ENCODE measurements at places on chromosomes 4 and X.
A peak's percentile ranks its signal among the peaks of the same experiment; 100 is the strongest.

- DNase-seq: no peak
These were observed 42.7 kb upstream of the DDX3X start for GRCh38 chrX:41291309-41291708.

DNA sequence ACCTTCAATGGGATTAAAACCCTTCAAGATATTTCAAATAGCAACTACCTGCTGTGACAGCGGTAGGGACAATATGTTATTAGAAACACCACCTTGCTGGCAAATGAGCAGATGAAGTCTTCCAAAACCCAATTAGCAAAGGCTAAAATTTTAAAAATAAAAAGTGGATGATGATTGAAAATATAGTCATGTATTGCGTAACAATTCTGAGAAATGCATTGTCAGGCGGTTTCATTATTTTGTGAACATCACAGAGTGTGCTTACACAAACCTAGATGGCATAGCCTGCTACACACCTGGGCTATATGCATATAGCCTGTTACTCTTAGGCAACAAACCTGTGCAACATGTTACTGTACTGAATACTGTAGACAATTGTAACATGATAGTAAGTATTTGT, 91.2 kb upstream of the ANXA3 start:
- DNase-seq: no peak

DNA sequence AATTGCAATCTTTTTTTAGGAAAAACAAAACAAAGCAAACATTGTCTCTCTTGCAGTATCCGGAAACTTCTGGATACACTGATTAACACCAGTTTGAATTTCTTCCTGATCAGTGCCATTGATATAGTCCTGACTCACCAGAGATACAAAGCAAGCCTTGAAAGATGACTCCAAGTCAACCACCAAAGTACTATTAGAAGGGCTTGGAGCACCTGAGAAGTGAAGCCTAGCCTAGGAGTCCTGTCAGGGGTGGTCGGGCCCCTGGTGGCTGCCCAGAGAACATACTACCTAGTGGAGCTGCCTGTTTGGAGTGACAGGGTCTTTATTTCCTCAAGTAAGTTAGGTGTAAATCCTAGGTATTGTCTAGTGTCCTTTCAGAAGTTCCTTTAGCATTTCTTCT, 593.2 kb downstream of the ZNF674 start:
- no peak for DNase-seq

DNA sequence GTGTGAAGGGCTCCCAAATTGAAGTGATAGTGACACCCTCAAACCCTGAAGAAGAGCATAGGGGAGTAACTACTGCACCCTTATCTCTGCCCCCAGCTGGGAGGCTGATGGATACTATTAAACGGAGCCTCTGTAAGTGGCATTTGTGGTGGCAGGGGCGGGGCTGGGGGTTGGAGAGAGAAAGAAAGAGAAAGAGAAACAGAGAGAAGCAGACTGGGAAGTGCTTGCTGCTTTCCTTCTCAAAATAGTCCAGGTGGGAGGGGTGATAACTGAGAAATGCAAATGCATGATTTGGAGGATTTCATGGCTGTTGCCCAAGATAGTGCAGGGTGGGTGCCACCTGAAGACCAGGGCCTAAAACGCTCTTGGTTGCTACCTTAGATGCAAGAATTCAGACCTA, 253.5 kb upstream of the GATB start:
- no peak for DNase-seq

GRCh38 chr4:159144112-159144694, 41.3 kb downstream of the RAPGEF2 start:
- no peak for DNase-seq

DNA sequence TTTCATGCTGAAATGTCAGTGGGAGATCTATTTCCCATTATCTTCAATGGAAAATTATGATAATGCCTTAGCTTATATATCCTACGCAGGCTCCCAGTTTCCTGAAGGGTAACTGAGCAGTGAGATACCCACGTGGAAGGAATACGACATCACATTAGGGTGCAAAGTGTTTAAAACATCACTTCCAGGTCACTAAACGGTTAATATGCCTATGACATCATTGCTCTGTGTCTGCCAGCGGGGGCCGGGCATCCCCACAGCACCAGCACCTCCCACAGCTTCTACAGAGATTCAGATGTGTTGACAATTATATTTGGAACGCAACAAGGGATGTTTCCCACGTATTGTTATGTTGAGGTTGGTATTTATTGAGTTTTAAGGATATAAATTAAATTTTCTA, 27.1 kb downstream of the TMEM271 start:
- DNase-seq: no peak

GRCh38 chrX:24761306-24761705, 67.6 kb downstream of the POLA1 start:
- DNase-seq: no peak

DNA sequence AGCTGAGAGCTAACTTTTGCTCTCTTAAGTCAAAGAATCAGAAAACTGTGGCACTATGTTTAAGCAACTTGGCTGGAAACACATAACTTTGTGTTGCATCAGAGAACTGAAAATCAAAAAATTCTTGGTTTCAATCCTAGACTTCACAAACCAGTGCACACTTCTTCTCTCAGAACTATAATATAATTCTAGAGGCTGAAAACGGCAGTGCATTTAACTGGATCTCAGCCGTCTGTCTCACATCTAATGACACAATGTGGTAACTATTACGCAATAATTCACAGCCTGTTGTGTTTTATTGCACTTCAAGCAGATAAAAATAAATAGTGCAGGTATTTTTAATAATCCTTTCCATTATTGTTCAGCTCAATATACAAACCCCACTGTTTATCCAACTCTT, 260.6 kb upstream of the DIAPH2 start:
- no peak for DNase-seq

GRCh38 chr4:73434311-73434710, 1.7 kb upstream of the AFP start:
- no peak for DNase-seq

GRCh38 chr4:15479089-15479912, 9.6 kb downstream of the CC2D2A start:
- no peak for DNase-seq

GRCh38 chr4:159229164-159229563, 126.3 kb downstream of the RAPGEF2 start:
- no peak for DNase-seq

DNA sequence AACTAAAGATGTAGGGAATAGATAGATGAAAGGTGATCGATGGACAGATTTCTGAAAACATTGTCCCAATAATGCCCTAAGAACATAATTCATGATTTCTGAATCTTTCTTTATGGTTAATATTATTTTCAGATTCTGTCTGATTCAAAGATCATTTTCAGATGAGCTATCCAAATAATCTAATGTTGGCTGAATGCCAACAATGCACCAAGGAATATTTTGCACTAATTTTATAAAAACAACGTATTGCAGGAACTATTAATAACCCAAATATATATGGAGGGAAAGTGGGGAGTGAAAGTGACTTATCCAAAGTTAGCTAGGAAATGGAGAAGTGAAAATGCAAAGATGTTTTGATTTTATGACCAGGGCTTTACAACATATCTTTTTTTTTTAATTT, 1675.5 kb downstream of the STIM2 start:
- DNase-seq: no peak

DNA sequence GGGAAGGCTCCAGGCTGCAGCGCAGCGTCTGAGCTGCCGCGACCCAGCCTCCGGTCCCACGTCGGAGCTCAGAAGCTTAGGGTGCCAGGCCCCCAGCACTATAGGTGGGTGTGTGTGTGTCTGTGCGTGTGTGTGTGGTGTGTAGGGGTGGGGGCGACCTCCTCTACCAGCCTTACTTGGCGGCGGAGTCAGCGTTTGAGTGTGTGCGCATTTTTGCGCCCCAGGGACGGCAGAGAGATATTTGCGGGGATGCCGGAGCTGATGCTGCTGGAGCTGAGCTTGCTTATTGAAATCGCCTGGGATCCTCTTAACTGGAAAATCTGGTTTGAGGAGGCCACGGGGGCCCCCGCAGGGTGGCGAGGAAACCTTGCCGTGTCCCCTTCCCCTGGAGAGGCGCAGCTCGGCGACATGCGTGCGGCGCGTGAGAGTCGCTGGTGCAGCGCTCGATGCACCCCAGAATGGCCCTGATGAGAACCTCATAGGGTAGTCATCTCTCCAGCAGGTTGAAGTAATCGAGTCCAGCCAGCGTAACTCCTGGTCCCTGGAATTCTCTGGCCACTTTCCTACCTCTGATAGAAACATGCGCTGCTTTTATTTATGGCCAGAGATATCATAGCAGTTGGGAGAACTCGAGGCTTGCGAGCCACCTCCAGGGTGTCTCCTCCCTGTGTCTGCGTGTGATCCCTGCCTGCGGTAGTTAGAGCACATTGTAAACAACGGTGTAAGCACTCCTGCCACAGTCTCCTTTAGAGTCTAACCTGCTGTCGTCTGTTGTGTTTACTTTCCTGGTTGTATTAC, 2.7 kb downstream of the ADGRL3 start:
- DNase-seq: no peak

GRCh38 chr4:113566015-113566795, 195.3 kb downstream of the CAMK2D start:
- no peak for DNase-seq

GRCh38 chrX:20026278-20026677, 35.4 kb upstream of the BCLAF3 start:
- DNase-seq: no peak

GRCh38 chrX:57587062-57587461, 4.7 kb upstream of the ZXDB start:
- DNase-seq: no peak

GRCh38 chr4:7771056-7771455, 168.6 kb downstream of the AFAP1 start:
- peak; percentile 45 for DNase-seq

- DNase-seq: no peak
These were observed 136.8 kb downstream of the ANAPC4 start for GRCh38 chr4:25513814-25514213.

- DNase-seq: no peak
These were observed 251.9 kb upstream of the ETNPPL start for GRCh38 chr4:109014593-109015412.

GRCh38 chr4:159505266-159505975, 402.5 kb downstream of the RAPGEF2 start:
- no peak for DNase-seq

- DNase-seq: no peak
These were observed 219.4 kb downstream of the SLC4A4 start for GRCh38 chr4:71558248-71558647.

- DNase-seq: no peak
These were observed 42.4 kb downstream of the ATOH1 start for GRCh38 chr4:93870876-93871458.

GRCh38 chrX:46953137-46953527, 40.9 kb downstream of the JADE3 start:
- no peak for DNase-seq

DNA sequence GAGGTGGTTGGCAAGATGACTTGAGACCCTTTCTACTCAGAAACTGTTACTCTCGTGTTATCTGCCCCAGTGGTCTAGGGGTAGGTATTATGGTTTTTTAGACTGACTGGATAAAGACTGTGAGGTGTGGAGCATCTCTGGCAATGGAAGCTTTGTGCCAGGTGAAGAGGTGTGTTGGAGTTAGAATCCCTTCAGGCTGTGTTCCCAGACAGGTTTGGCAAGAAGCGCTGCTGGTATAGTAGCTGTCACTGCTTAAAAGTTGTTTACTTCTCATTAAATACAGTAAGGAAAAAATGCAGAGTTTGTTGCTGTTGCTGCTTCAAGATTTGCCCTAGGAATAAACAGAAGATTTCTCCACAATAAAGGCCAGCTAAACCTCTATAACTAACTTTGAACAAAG, 35.3 kb downstream of the AREG start:
- DNase-seq: no peak

DNA sequence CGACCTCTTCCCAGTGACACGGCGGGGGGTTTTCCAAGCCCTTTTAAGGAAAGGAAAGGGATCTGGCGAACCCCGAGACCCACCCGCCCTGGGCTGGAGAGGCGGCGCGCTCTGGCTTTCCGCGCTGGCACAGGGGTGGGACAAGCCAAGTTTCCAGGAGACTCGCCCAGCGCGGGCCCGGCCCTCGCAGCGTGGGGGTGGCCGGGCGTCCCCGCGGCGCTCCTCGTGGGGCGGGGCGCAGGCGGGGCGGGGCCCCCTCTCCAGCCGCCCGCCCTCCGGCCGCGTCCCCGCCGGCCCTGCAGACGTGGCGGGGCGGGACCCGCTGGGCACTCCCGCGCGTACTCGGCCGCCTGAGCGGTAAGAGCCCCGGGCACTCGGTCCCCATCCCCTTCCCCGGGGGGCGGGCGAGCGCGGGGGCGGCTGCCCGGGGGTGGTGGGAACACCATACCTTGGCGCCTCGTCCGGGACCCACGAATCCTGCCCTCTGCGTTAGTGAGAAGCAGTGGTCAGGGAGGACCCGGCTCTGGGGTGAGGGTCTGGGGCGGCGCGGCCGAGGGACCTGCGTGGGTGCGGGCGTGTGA, at the start of gene FAM114A1:
Gene FAM114A1, plus strand, starts transcription at position 329 of the 581 bp plus-strand sequence. CDS start 10,273 bp downstream, outside the sequence.
- DNase-seq: peak; percentile 23

DNA sequence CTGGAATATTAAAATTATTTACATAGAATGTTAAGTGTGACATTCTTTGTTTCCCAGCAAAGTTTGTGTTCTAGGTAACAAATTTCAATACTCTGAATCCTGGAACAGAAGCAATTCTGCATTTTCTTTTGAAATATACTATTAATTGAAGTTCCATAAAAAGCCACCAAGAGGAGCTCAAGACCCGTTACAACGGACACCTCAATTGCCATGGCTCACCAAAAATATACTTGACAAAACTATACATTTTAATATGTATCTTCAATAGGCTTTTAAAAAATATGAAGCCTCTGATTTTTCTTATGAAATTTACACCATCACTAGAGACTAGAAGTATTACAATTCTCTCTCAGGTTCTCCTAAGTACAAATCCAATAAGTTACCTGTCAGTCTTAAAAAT, 111.4 kb downstream of the NYX start:
- no peak for DNase-seq

DNA sequence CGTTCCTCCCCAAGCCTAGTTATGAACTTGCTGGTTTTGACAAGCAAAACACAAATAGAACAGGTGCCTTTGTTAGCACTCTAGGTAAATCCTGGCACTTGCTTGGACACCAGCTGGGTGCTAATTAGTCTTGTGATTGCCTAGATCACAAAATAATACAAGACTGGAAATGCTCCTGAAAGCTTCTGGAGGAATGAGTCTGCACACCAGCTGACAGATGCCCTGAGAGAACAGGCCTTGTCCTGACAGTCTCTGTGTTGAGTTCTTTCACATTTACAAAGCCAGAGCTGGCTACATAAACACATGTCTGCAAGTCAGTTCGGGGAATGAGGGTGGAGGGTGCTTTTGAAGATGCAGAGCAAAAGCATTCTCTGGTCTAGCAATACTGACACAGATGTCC, 93.8 kb downstream of the ELOVL6 start:
- DNase-seq: no peak

DNA sequence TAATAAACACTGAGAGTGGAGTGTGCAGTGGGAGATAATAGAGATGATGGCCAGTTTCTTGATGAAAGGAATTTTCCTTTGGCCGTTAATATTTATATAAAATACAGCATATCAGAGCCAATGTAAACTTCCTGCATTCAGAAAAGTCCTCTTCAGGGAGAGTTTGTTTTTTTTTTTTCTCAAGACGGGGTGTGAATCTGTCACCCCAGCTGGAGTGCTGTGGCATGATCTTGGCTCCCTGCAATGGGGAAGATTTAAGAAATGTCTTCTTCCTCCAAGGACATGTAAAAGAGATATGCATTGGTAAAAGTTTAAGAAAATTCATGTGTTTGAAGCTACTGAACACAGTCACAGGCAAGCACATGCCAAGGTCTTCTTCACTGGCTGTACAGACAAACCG, 25.4 kb upstream of the TBC1D9 start:
- no peak for DNase-seq
